ENCODE measurements at places on chromosomes 3 and 15.

DNA sequence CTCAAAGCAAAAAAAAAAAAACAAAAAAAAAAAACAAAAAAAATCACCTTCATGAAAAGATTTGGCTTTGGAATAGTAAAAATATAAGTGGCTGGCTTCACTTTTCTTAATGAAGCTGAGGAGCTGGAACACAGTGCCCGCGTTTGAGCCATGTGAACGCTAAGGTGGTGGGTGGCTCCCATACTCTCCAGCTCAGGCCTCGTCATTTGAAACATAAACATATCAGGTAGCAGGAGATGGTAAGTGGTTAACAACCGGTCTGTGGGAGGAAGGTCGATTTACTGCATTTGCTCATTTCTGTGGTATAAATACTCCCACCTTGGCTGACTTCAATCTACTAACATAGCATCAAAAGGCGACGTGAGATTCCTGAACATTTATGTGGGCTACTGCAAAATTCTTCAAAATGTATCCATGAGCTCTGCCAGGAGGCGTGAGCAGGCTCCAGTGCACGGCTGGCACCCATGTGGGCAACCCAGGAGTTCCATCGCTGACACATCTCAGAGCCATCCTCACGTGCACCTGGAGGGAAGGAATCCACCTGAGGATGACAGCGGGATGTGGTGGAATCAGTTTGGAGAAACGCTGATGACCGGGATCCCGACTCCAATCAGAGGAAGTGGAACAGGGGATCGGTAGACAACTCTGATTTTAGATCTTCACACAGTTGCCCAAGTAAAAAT lies 157.6 kb downstream of the ATP10A start:
- no peak for DNase-seq

DNA sequence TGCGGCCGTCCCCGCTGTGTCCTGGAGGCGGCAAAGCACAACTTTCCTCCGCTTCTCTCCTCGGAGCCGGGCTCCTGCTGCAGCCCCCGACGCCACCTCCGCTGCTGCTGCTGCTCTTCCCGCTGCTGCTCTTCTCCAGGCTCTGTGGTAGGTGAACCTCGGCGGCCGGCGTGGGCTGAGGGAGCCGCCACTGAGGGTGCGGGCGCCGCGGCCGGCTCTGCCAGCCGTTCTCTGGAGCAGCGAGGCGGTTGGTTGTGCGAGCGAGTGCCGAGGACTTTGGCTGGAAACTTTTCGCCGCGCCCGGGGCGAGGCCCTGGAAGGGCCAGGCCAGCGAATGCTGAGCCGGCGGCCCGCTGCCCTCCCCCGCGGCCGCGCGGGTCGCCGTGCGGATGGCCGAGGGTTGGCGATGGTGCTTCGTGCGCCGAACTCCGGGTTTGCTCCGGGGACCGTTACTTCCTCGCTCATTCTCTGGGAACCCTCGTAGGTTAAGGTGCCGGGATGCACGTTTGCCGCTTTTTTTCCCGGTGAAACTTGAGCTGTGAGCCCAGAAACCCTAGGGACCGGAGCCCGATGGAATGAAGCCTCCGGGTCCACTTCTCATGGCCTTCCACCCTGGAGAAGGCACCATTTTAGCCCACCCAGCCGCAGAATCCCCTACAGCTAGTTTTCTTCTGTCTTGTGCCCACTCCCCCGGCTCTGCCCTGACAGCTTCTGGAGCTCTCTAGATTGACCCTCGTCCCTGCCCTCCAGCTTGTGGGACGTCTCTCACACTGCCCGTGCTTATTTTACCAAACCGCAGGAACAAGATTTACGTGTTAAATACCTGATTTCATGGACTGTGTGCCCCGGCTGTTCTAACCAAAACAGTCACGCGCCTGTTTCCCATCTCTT lies 660 bp downstream of the NECTIN3 start:
- peak; percentile 85 for DNase-seq

DNA sequence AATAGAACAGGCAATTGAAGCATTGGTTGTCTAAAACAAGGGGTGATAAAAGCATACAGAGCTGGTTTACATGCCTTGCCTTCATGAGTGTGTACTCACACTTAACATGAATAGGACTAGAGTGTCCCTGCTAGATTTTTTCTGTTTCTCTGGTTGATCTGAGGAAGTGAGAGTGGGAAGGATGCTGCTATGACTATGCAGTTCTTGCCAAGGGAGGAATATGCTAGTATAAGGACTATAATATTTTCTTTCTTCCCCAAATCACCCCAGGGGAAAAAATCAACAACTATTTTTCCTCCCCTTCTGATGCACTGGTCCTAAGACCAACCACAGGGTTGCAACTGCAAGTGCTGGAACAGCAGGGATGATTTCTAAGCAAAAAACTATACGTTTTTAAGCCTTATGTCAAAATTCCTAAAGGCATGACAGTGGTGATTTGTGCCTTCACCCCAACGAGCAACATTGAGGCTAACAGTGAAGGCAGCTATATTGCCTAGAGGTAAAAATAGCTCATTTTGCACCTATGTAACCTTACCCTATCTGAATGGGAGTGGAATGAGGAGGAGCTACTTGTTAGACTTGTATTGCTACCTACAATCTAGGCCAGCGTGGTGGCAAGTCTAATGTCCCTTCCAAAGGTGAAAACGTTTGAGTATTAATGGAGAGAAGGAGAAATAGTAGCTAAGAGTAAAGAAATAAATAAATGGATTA lies 33.5 kb upstream of the USP8 start:
- no peak for DNase-seq

DNA sequence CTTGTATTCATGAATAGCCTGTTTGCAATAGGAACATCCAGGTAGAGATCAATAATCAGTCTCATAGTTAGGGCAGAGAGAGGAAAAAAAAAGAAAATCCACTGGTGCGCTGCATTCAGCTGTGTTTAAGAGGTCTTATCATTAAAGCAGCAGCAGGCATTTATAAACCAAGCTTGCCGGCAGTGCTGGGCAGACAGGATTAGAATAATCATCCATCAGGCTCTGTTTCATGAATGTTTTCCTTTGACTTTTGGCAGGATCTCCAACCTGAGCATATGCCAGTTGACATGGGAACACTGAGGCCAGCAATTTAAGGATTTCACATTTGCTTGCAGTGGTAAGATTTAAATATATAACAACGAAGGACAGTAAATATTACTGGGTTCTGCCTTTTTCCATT lies 305.2 kb upstream of the SEMA6D start:
- peak; percentile 48 for DNase-seq

DNA sequence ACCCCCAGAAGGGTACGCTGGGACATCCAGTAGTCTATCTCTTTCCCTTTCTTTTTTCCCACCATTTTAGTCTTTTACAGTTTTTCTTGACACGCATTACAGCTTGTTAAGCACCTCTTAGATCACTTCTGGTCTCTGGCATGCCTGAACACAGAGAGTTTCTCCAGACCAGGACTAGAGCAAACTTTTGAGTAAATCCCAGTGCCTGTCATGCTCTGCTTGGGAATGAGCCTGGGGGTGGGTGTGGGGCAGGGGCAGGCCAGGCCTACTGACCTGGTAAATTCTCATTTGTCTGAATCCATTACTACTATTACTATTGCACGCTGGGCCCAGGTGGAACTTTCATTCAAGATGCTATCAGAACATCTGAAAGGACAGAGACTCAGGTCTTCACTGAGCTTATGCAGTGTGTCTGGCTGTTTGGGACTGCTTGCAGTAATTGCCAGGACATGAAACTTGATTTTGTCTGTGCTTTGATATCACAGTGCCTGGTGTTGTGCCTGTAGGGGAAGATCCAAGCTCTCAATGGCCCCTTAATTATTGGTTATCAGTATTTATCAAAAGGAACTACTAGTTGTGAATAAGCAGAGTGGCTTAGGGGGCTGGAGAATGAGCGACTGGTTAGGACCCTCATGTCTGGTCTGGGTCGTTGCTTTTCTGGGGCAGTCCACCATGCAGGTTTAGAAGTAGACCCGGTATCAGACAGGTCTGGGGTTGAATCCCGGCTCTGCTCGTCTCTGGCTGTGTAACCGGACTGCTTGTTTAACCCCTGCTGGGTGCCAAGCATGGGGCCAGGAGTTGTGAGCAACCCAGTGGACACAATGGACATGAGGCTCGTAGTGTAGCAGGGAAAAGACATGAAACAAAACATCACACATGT lies 196.1 kb upstream of the TLE3 start:
- no peak for DNase-seq

GRCh38 chr15:61640756-61641155 lies 411.7 kb upstream of the RORA start:
- DNase-seq: no peak

GRCh38 chr3:107969994-107970819 lies 120.6 kb downstream of the CD47 start:
- no peak for DNase-seq

DNA sequence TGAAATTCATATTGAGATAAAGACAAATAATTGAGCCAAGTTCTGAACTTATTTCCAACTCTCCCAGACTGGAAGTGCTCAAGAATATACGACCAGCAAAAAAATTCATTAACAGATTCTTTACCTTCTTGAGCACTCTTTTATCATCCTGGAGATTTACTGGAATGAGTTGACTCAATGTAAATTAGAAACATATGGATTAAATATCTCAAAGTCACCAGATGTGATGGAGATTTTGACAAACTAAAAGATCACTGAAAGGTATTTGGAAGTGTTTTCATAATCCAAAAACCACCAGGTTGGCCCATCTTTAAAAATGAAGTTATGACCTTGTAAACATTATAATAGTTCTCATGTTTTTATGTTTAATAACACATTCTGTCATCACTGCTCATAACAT lies 433.2 kb upstream of the RASGRP1 start:
- DNase-seq: no peak

DNA sequence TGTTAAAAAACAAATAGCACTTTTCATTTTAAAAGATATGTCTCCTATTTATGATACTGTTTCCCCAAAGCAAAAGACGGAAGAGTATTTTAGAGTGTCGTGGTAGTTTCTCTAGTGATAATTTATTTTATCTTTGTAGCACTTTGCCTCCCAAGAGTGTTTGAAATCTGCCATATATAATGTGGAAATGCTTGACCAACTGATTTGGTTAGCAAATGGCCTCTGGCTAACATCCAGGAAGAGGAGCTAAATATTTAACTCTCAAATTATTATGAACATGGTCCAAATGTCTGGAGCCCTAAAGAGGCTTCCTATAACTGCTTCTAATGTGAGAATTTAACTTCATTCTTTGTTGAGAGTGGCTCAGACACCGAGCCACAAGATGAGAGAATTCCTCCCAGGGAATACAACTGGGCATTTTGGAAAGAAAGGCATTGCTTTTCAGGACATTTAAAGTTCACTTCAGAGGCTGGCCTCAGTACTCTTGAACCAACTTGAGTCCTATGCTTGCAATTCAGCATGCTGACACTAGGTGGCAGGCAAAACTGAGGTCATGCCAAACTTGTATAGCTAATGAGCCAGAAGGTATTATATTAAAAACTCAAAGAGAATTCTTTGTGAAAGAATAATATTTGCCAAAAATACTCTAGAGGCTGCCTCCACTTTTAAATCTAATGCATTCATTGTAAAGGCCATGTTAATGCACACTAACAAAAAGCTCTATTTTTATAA lies 104.5 kb downstream of the RARB start:
- DNase-seq: peak; percentile 13

GRCh38 chr3:90091549-90091948 lies 984.1 kb downstream of the EPHA3 start:
- DNase-seq: peak; percentile 25

GRCh38 chr3:188842639-188843038 lies 329.1 kb upstream of the TPRG1 start:
- DNase-seq: peak; percentile 57

- no peak for DNase-seq
Measured at GRCh38 chr3:77726517-77726916, 686.6 kb downstream of the ROBO2 start.

- DNase-seq: no peak
Measured at GRCh38 chr3:150117076-150117475, 146.4 kb upstream of the PFN2 start.

GRCh38 chr3:63467392-63467791 lies 185.1 kb upstream of the SNTN start:
- no peak for DNase-seq

DNA sequence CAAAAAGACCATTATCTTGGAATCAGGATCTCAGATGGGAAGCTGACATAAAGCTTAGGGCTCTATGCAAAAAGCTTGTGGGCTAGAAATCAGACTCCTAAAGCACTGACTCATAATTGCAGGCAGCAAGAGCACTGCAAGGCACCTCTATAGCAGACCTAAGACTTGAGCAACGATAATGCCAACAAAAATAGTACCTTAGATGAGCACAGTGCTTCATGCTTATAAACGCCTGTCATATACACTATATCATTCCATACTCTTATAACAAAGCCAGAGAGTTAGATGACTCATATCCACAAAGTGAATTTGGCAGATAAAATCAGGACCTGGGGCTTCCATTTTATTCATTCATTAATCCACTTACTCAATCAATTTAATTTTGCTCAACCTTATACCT lies 560.8 kb downstream of the MCTP2 start:
- peak; percentile 1 for DNase-seq

- no peak for DNase-seq
Measured at GRCh38 chr15:92882697-92883162, 17.4 kb upstream of the CHD2 start.

DNA sequence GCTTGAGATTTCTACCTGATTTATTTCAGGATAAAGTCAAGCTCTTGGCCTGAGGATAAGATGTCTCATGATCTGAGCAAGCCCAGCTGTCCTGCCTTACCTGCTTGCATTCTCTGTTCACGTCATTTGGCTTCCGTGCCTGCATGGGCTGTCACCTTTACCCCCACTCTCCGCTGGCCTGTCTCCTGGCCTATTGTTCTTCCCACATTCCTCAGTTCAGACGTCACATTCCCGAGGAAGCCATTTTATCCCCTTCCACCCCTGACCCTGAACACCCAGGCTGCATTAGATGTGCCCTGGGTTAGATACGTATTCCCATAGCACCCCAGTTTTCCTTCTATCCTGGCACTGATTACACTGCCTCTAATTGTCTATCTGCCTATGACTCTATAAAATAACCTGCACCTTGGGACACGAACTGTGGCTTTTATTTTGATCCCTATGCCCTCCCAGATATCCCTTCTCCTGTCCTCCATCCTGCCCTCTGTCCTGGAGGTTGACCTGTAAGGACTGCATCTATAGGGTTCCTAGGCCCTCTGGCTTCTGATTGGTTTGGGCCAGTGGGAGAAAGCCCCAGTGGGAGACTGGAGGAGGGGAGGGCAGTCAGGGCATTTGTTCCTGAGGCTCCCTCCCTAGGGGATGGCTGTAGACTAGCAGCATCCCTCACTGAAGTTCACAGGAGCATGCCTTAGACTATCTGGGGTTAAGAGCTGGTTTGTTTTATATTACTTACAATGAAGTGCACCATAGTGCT lies 19.2 kb upstream of the UBE2Q2 start:
- no peak for DNase-seq

GRCh38 chr3:42589382-42590109 lies 1.1 kb upstream of the SS18L2 start:
- DNase-seq: no peak

- DNase-seq: no peak
Measured at GRCh38 chr3:143586576-143586975, 261.7 kb downstream of the SLC9A9 start.

All from fibroblast of villous mesenchyme (primary cell).